ENCODE measurements at places on chromosomes 6 and 20.

GRCh38 chr6:20085817-20086216, 126.5 kb downstream of the MBOAT1 start:
- DNase-seq = no peak

DNA sequence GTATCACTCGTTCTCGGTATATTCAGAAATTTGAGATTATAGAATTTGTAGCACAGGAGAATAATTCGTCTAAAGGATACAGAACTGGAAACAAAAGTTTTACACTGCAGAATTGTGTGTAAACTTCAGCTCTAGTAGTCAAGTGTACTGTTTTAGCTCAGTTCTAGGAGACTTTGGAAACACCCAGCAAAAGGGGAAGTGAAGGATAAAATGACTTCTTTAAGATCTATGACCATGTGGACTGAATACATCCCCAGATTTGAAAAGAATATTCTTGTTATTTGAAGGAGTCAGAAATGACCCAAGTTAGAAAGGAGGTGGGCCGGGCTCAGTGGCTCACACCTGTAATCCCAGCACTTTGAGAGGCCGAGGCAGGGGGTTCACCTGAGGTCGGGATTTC, 174.0 kb upstream of the FOXQ1 start:
- DNase-seq = no peak

GRCh38 chr20:23048283-23049200, 930 bp downstream of the THBD start:
- DNase-seq = peak; percentile 16

GRCh38 chr6:107670792-107671199, 153.3 kb downstream of the SCML4 start:
- peak; percentile 56 for DNase-seq

- DNase-seq = peak; percentile 87
Observed at GRCh38 chr6:31737991-31738979, 1.5 kb upstream of the MSH5 start.

DNA sequence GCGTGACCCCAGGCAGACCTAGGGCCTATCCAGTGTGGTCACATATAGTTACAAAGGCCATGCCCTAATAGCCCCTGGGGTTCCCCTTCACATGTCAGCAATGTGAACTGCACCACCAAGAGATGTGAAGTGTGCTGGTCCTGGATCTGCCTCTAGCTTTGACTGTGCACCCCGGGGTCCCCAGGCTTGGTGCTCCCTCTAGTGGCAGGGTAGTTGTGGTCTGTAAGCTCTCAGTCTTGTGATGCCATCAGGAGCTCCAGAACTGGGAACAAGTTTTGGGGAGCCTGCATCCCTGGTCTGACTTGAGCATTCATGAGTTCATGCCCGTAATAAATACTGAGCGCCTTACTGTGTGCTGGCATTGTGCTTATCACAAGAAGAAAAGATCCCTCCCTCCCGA, 143.4 kb downstream of the DHX35 start:
- DNase-seq = no peak

GRCh38 chr6:112690497-112691202, 343.5 kb downstream of the RFPL4B start:
- peak; percentile 87 for DNase-seq

DNA sequence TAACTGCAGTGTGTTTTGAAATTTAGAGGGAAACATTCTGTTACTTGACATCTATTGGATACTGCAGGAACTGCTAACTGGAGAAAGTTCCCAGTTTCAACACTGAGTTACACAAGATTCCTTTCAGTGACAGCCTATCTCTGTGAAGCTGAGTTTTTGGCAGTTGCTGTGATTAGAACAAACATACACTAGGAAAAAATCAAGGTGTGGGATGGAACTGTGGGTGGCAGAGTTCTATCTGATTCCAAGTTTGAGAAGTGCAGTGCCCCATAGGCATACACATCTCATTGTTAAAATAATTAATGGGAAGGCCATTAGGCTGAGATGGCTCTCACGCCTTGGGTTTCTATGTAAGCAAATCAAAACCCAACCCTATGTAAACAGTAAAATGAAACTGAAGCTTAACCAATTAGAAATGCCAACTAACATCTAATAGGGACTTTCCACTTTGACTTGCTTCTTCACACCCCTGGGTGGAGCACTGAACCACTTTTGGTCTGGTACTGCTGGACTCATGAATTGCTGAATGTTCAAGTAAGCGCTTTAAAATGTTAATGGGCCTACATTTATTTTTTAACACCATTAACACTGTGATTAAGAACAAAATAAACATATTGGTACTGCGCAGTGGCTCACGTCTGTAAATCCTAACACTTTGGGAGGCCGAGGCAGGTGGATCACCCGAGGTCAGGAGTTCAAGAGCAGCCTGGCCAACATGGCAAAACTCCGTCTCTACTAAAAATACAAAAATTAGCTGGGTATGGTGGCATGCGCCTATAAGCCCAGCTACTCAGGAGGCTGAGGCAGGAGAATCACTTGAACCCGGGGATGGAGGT, 55.2 kb upstream of the TBC1D7 start:
- DNase-seq = no peak

GRCh38 chr6:11994875-11995461, 17.1 kb upstream of the HIVEP1 start:
- DNase-seq = no peak

- no peak for DNase-seq
Observed at GRCh38 chr6:143482593-143482992, 28.9 kb downstream of the FUCA2 start.

DNA sequence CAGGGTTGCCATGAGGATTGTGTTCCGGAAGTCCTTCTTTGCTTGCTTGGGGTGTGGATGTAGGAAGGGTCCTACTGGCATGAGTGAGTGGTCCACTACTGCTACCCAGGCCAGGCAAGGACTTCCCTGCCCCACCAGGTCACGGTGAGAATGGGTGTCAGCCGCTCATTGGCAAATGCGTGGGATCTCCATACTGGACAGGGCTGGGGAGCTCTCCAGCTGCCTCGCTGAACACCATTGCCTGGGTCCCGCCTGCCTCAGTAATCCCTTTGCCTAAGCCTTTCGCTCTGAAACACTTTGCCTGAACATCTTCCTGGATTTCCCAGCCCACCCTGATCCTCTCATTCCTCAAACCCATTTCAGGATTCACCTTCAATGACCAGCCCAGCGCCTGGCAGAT, 59.5 kb downstream of the CTCFL start:
- DNase-seq = no peak

- DNase-seq = no peak
Observed at GRCh38 chr6:165702669-165703068, 39.6 kb upstream of the PDE10A start.

DNA sequence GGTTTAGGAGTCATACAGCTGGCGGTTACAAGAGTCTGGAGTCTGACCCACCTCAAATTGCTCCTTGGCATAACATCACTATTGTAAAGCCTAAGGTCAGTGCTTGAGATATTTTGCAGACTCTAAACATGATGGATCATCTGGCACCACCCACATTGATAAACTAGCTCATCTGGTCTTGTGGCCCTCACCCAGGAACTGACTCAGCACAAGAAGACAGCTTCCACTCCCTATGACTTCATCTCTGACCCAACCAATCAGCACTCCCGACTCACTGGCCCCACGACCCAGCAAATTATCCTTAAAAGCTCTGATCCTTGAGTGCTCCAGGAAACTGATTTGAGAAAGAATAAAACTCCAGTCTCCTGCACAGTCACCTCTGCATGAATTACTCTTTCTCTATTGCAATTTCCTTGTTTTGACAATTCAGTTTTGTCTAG, 115.9 kb downstream of the CD24 start:
- DNase-seq = peak; percentile 45

- no peak for DNase-seq
Observed at GRCh38 chr6:157101166-157101565, 222.2 kb downstream of the TMEM242 start.

DNA sequence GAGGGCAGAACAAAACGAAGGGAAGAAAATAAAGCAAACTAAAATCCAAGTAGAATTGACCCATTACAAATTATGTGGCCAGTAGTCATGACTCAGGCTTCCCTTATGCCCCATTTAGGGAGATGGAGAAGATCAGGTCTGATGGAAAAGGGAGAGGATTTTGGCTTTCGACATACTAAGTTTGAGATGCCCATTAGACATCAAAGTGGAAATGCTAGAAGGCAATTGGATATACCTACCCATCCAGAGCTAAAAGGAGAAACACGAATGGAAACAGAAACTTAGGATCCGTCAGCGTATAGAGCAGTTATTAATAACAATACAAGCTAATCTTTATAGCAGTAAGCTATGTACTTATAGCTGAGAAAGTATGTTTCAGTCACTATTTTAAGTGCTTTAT, 4.8 kb downstream of the TRPC4AP start:
- no peak for DNase-seq

DNA sequence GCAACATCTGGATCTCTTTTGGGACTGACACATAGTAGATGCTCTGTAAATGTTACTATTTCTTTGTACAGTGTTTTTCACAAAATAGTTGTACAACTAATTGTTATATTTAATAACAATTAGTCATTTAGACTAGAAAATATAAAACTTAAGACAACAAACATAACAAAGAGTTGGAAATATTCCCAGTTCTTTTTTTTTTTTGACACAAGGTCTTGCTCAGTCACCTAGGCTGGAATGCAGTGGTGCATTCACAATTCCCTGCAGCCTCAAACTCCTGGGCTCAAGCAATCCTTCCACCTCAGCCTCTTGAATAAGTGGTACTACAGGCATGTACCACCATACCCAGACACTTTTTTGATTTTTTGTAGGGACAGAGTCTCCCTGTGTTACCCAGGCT, 105.8 kb downstream of the UTRN start:
- peak; percentile 41 for DNase-seq

GRCh38 chr6:13407709-13408695, 79.4 kb downstream of the GFOD1 start:
- peak; percentile 75 for DNase-seq

- DNase-seq = no peak
Observed at GRCh38 chr6:136763255-136763654, 29.0 kb downstream of the MAP3K5 start.

- DNase-seq = no peak
Observed at GRCh38 chr6:131036601-131037000, 26.4 kb downstream of the EPB41L2 start.
